CD8-positive, alpha-beta memory T cell (primary cell): ENCODE measurements at places on chromosomes 11 and 22. TPM values are rescaled to one million over a fixed set of nuclear protein-coding genes. Genes with fewer than 3 reads are reported as not detected.

The NFAM1 gene
- 0.16 TPM for total RNA-seq

The EHD1 gene
- total RNA-seq = 110 TPM

The AMPD3 gene
- total RNA-seq = 10.8 TPM

The OSBPL5 gene
- total RNA-seq = 2.6 TPM

The KLHL35 gene
- total RNA-seq = 0.44 TPM

The CBL gene
- total RNA-seq = 26.1 TPM

DNA sequence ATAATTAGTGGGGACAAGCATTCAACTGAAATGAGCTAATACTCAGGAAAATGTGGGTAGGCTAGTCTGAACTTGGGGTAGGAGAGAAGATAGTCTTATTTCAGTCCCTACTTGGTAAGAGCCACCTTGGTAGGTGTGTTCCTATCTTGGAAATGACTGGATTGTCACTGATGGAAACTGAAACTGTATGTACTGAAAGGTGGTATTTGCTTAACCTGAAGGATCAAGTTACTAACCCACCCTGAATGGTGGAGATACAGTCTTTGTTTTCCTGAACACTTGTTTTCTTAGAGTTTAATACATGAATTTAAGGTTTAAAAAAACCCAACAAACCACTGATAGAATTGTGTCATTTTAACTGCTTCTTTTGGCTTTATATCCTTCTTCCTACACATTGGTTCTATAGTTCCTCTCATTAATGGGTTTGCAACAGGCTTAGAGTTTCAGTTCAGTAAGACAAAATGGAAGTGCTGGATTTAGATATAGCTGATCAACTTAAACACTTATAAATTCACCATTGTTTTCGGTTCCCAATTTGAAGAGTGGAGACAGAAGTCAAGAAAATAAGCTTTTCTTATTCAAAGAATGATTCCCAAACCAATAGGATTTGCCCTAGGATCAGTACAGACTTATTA is 4.2 kb downstream of the FAR1 start:
- peaks cover 16% of the 10 kb centered on the region for H3K4me1 ChIP-seq
- H3K27me3 ChIP-seq = no peaks in the 10 kb centered on the region
- H3K27ac ChIP-seq = no peak overlapping the region
- H3K36me3 ChIP-seq = no peaks in the 10 kb centered on the region

GRCh38 chr22:49720279-49720959 is 107.3 kb downstream of the BRD1 start:
- H3K27ac ChIP-seq = no peak overlapping the region
- DNase-seq = no peak
- H3K27me3 ChIP-seq = no peaks in the 10 kb centered on the region
- no peaks in the 10 kb centered on the region for H3K36me3 ChIP-seq
- peaks cover 6% of the 10 kb centered on the region for H3K4me1 ChIP-seq

DNA sequence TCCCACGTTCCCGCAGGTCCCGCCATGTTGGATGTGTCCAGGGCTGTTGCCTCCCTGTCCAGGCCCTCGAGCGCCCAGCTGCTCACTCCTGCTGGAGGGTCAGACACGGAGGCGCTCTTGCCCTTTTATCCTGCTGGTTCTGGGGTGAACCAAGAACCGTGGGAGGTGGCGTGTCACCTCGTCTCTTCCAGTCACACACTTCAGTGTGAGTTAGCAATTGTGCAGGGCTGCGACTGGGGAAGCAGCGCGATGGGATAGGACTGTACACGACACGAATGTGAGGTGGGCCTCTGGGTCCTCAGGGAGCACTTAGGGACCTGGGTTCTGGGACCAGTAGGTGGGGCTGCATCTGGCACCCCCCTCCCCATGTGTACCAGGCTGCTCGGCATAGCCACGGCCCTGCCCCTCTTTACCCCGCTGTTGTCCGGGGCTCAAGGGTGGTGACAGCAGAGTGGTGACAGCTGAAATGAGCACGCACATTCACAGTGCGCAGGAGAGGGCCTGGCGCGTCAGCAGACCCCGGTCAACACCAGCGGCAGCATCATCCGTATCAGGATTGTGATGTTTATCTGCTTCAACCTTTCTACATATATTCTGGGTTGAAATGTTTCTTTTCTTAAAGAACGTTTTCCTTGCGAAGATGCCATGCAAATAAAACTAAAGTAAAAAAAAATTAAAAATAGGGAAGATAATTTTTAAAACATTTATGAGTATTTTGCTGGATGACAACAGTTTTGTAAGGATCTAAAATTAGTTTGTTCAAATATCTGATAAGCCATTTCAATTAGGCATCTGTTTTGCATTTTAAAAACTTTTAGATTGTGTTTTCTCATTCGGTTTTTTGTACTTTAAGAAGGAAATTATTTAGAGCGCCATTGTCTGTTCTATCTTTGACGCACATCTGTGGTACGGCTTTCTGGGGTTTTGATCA is 210.7 kb downstream of the TBC1D22A start:
- no peak overlapping the region for H3K27ac ChIP-seq
- no peaks in the 10 kb centered on the region for H3K36me3 ChIP-seq
- no peaks in the 10 kb centered on the region for H3K4me1 ChIP-seq
- no peak overlapping the region for H3K4me3 ChIP-seq
- DNase-seq = no peak

DNA sequence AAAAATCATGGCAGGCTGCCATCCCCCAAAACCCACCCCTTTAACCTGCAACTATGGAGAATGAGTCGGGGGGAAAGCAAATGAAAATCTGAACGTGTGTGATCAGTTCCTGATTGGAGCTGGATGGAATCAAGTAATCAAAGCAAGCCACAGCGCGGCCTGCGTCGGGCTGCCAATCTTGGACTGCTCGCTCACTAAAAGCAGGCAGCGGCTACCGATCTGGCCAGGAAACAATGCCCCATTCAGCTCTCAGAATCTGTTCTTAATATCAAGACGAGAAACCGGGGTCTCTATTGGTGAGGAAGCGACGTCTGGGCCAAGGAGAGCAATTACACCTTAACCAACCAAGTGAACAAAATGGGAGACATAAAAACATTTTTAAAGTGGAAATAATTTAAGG is 472.2 kb downstream of the SOX6 start:
- no peaks in the 10 kb centered on the region for H3K4me1 ChIP-seq
- no peaks in the 10 kb centered on the region for H3K27me3 ChIP-seq
- no peaks in the 10 kb centered on the region for H3K36me3 ChIP-seq
- H3K27ac ChIP-seq = no peak overlapping the region
